ENCODE measurements at places on chromosomes 5 and 9.

DNA sequence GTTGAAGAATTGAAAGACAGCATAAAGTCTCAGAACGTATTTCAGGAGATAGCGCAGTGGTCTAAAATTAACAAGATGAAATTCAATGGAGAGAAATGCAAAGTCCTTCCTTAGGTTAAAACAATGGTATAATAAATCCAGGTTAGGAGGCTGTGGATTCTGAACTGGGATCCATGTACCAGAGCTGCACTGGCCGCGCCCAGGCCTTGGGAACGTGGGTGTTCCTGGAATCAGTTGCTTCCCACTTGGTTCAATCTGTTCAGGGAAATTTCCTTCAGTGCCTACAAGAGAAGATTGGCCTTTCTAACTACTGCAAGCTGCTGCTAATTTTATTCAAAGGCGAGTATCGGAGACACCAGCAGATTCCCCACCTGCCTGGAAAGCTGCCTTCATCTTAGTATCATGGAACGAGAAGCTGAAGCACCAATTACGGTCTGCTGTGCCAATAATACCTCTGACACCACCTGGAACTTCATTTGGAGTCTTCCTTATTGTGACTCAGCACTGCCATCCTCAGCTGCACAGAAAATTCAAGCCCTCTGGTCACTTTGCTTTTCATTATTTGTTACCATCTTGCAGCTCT lies 14.3 kb upstream of the CTNND2 start:
- DNase-seq, result no peak

GRCh38 chr5:142248853-142249462 lies 75.9 kb downstream of the SPRY4 start:
- no peak for DNase-seq

DNA sequence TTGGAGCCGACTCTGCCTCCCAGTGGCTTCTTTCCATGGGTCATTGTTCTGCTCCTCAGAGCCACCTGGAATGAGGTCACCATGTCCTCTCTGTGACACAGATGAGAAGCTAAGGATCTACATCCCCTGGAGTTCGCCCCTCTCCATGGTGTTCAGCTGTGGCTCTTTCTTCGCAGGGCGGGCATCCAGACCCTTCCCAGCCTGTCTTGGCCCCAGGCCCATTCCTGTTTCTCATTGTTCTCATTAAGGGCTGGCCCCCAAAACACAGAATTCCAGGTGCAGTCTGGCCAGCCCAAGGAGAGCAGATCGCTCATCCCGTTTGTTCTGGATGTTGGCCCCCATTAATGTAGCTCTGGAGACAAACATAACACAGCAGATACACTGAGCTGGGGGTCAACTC lies 66.4 kb upstream of the COL15A1 start:
- DNase-seq, result no peak

DNA sequence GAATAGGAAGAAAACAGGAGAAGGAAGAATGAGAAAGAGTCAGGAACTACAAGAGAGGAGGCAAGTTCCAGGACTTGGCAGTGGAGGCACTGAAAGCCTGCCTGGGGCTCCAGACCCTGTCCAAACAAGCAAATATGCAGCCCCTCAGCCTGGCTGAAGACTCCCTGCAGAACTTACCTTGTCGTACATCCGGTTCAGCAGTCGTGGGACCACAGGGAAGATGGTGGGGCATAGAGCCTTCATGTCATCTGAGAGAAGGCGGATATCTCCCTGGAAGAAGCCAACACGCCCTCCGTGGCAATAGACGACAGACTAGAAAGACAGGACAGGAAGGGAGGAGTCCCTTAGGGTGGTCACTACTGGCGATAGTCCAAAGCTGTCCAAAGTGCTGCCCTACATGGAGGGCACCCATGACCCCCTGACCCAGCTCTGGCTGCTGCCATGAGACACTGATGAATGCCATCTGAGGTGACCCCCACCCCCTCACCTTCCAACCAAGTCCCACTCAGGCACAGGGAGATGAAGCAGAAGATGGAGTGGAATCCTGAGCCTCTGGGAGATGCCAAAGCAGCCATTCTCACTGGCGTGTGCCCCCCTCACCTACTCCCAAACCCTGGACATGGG lies 27.7 kb upstream of the MEIKIN start:
- no peak for DNase-seq

DNA sequence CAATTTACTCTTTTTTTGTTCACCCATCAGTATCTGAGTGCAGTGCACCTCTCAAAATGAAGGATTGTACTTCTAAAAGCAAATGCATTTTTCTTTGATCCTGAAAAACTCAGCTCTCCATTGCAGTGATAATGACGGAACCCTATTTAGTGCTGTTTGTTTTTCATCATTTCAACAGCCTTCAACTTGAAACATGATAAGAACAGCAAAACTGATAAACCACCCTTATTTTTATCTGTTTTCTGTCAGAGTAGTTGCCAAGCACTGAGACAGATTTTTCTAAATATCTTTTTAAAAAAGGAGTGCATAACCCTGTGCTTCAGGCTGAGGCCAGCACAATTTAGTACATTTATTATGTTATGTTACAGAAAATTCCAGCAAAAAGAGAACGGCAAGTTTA lies 549.8 kb upstream of the DMAC1 start:
- no peak for DNase-seq

DNA sequence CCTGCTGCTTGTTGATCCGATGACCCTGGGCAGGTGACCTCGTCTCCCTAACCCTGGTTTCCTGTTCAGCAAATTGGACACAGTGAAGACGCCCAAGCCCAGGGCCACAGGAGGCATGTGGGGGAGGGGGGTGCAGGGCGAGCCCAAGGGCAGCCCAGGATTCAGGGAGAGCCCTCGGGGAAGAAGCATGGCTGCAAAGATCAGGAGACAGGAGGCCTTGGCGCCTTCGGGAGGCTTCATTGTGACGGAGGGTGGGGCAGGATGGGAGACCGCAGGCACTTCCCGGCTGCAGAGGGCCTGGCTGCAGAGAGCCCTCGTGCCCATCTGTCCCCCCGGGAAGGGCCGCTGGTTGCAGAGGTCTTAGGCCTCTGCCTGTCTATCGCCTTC lies 6.2 kb downstream of the ASS1 start:
- DNase-seq, result no peak

GRCh38 chr5:11622785-11623184 lies 281.5 kb downstream of the CTNND2 start:
- no peak for DNase-seq

DNA sequence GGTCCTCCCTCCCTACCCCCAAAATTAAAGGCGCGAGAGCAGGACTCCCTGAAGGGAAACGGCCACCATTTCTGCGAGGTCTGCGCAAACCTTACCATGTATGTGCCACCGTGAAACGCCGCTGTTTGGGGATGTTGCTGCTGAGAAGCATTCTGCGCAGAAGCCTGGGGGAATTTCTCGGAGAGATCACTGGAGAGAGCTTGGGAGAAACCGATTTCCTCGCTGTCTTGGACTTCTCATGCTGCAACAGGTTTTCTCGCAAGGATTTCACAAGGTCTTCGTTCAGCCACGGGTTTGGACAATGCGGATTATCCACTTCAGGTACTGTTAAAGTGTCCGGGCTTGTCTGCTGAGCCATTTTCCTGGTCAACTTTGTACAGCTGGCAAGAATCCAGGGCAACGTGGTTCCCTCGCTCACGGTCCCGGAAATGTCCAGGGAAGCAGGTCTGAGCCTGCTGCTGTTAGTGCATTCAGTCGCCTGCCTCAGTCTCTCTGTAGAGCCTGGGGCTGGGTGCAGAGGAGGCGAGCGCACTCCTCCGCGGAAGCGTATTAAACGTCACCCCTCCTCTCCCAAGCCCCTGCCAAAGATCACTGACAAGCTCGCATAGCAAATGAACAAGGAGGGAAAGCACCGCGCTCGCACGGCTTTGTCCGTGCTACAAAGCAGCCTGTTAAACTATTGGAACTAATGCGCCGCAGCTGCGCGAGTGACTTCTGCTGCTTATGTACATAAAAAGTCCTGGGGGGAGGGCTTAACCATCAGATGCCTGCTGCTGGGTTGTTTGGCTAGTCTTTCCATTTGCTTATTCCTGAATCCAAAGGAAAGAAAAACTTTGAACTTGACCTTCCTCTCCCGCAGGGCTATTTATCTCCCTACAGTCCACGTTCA lies 125.1 kb downstream of the PDE4D start:
- DNase-seq, result no peak
